Anterior cingulate cortex (tissue), 58 donors: ENCODE measurements at places on chromosomes 4 and X.
A peak's percentile ranks its signal among the peaks of the same experiment; 100 is the strongest.

DNA sequence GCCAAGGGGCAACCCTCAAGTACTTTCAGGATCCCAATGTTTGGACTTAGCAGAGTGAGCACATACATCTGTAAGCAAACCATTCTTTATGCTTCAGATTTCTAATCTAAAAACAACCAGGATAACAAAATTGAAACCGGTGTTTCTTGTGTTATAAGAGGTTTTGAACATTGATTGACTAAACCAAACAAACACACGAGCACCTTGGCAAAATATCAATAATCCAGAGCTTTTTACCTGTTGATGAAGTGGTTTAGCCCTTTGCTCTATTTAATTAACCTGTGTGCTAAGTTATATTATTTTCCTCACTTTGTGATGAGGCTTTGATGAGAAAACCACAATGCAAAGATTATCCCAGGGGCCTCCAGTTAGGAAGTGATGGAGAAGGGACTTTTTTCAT, 255.3 kb upstream of the CXXC4 start:
- DNase-seq, result no peak

DNA sequence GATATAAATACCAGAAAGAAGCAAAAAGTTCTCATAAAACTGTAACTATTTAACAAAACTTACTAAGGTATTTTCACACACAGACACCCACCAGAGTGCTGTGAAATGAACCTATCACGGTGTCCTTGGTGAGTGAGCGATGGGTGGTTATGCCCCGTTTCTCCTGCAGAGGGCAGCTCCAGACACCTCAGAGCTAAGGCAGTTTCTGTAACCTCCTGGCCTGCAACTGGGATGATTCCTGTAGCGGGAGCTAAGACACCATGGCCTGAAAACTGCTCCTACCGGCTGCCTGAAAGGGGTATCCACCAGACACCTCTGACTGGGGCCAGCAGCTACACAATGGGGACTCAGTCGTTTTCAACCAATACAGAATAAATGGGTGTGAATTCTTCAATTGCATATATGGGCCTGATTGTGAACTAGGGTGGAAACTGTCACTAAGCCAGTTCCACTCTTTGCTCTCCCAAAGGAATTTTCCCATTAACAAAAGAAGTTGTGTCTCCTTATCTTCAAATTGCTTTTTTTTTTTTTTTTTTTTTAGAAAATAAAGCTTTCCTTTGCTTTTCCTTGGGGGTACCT, 2375.8 kb upstream of the TENM3 start:
- peak; percentile 8 for DNase-seq

DNA sequence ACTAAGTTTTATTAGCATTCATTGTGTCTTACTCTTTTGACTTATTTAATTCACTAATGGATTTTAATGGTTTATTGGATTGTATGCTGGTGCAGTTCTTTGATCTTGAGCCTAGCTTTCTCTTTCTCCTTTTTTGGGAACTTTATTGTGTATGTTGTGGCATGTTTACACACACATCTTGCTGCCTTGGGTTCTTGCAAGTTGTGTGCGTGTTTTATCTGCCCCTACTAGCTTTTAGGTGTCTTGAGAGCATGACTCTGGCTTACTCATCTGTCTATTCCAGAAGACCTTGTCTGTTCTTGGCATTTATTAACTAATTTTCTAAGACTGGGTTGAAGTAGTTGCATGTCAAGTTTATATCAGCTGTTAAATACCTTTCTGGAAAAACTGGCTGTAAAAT, 2.7 kb downstream of the TMEM165 start:
- DNase-seq, result no peak

- no peak for DNase-seq
These were observed 54.2 kb downstream of the PLAC1 start for GRCh38 chrX:134603806-134604700.

DNA sequence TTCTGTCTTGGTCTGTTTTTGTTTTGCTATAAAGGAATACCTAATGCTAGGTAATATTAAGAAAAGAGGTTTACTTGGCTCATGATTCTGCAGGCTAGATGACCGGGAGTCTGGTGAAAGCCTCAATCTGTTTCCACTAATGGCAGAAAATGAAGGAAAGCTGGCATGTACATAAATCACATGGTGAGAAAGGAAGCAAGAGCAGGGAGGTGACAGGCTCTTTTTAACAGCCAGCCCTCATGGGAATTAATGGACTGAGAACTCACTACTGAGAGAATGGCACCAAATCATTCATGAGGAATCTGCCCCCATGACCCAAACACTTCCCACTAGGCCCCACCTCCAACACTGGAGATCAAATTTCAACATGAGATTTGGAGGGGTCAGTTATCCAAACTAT, 27.6 kb downstream of the SATL1 start:
- DNase-seq, result no peak

DNA sequence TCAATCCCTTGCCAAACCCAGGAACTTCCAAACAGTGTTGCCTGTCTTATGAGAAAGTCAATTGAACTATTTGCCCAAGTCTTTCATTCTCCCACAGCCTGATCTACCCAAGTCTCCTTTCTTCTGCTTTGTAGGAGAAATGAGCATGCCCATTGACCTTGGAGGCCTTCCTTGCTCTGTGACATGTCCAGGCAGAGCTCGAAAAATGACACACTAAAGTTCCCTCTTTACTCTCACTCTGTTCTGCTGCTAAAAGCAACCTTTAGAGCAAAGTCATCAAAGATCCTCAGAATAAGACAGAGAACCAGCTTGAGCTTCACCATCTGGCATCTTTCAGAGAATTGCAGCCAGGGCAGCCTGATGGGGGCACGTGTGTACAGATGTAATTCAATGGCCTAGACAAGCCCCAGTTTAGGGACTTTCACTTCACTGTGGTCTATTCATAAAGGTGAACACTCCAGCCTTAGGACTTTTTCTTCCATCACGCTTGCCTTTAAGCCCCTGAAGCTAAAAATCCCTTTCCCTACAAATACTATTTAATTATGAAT, 136.4 kb downstream of the AMELX start:
- DNase-seq, result no peak

GRCh38 chrX:40169193-40170101, 71.7 kb upstream of the BCOR start:
- no peak for DNase-seq

DNA sequence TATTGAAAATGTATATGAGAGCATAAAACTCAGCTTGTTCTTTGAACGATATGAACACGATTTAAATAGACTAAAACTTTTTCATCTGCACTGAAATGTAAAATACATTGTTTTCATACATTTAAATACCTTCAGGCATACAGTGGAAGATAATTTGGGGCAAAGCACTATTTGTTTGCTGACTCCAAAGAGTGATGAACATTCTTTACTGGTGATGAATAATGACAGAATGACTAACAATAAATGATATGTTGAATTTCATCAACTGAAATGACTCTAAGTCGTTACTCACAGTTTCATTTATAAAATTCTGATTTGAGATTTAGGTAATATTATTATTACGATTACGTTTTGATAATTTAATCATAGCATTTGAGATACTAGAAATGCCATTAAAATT, 1160.1 kb downstream of the NLGN4X start:
- DNase-seq, result no peak

- DNase-seq, result no peak
These were observed 26.1 kb downstream of the COQ2 start for GRCh38 chr4:83258461-83258860.

GRCh38 chr4:99403380-99404184, 31.6 kb downstream of the ADH7 start:
- no peak for DNase-seq

- DNase-seq, result no peak
These were observed 1061.2 kb downstream of the DMD start for GRCh38 chrX:32150141-32150540.

GRCh38 chr4:142475663-142476062, 370.4 kb downstream of the INPP4B start:
- no peak for DNase-seq

DNA sequence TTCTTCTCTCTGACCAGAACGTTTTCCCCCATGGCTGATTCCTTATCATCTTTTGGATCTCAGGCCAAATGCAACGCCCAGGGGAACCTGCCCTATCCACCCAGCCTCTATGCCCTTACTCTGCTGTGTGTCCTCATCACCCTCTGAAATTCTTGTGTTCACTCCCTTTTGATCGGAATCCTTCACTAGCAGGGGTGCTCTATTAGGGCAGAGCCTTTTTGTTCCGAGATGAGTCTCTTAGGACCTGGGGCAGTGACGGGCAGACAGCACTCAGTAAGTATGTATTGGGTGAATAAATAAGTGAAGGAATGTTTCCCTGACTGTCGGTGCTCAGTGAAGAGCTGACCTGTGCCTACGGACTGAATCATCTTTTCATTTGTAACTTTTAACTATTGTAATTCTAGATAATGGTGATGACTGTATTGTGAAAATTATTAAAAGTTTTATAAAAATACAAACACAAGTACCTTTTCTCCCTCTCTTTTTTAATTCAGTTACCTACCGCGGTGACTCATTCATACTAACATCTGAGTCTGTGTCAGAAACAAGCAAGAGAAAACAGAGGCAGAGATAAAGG, 4.8 kb upstream of the TENM3 start:
- no peak for DNase-seq

- no peak for DNase-seq
These were observed 99.8 kb downstream of the PPP1R2C start for GRCh38 chrX:42678133-42678532.

- DNase-seq, result no peak
These were observed 71.0 kb downstream of the IRF2 start for GRCh38 chr4:184403384-184403781.

- DNase-seq, result no peak
These were observed 45.2 kb upstream of the CLCN4 start for GRCh38 chrX:10111364-10112148.

- DNase-seq, result no peak
These were observed 5.7 kb downstream of the TRPC5OS start for GRCh38 chrX:111881715-111882114.

- DNase-seq, result no peak
These were observed 122.7 kb downstream of the SPOCK3 start for GRCh38 chr4:167111622-167112021.

DNA sequence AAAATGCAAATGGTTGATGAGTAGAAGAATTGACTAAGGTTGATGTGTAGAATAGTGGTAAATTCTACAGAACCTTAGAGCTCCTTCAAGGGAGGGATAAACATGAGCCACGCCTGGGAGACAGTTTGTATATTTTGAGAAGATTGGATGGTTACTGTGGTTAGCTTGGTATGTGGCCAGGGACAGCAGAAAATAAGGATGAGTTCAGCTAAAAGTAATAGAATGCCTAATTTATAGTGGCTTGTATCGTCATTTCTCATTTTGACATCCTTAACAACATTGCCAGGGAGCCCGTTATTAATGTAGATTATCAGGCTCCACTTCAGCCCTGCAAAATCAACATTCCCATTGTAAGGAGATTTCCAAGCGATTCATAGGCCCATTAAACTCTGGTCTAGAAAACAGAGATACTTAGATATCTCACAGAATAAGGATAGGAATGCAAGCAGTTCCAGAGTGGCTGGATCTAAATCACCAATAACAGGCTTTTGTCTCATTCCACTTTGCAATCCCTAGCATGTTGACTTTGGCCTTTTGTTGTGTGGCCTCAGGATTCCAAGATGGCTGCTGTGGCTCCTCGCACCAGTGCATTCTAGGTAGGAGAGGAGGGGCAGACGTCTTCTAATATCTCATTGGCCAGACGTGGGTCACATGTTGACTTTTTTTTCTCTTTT, 6.4 kb upstream of the PTTG2 start:
- DNase-seq, result no peak

DNA sequence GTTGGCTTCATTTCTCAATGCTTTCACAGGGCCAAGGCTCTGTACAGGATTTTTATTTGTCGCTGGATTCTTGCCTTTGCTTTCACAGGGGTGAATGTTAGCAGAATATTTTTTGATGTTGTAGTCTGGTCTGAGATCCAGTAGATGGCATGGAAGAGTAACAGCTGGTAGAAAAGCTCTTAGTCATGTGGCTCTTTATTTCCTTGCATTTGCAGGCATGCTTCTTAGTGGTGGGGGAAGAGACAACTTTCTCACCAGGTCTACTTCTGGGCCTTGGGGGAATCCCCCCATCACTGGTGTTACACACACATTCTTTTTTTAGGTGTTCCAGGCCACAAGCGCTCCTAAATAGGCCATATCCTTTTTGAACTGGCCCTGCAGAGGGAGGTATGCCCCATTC, 58.2 kb upstream of the DKK2 start:
- no peak for DNase-seq

- no peak for DNase-seq
These were observed 327.7 kb upstream of the F9 start for GRCh38 chrX:139202742-139203420.

- no peak for DNase-seq
These were observed 8.9 kb downstream of the COPS4 start for GRCh38 chr4:83043801-83044407.

DNA sequence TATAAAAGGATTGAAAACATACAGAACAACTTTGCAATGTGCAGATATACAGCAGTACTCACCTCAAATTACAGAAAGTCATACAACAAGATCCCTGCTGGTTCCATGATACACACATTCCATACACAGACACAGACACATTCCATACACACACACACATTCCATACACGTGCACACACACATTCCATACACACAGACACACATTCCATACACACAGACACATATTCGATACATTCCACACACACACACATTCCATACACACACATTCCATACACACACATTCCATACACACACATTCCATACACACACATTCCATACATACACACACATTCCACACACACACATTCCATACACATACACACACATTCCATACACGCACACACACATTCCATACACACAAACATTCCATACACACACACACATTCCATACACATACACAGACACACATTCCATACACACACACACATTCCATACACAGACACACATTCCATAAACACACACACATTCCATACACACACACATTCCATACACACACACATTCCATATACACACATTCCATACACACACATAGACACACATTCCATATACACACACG, 13.7 kb downstream of the LINC00632 start:
- no peak for DNase-seq

GRCh38 chr4:20026456-20026855, 225.2 kb upstream of the SLIT2 start:
- DNase-seq, result no peak

DNA sequence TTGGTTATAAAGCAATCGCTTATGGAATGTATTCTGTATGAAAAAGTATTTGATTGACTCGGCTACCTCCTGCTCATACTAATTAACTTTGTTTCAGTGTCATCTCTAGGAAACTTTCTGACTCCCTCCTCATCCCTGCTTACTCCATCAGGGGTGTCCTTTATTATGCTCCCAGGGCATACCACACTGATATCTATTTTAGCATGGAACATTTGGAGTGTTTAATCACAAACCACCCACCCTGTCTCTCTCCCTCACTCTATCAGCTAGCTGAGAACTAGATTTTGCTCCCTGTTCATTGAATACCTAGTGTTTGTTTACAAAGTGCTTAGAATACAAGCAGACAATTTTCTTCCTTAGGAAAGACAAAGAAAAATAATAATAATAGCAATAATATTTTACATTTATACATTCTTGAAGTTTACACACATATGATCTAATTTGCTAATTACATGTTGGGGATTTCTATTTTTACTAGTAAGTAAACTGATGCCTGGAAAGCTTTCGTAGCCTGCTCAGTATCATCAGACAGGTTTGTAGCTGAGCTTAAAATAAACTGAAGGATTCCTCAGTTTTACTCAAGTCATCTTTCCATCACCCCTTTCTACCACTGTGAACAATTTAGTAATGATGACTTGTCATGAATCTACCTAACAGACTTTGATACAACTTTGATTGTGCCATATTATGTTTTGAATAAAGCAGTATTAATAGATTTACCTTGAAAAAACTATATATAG, 811.4 kb upstream of the HS3ST1 start:
- no peak for DNase-seq

- DNase-seq, result no peak
These were observed 15.6 kb downstream of the GTPBP6 start for GRCh38 chrX:302975-303374.

- peak; percentile 1 for DNase-seq
These were observed 32.1 kb upstream of the GK start for GRCh38 chrX:30620980-30621618.
